ENCODE measurements at places on chromosomes 3 and 15.

DNA sequence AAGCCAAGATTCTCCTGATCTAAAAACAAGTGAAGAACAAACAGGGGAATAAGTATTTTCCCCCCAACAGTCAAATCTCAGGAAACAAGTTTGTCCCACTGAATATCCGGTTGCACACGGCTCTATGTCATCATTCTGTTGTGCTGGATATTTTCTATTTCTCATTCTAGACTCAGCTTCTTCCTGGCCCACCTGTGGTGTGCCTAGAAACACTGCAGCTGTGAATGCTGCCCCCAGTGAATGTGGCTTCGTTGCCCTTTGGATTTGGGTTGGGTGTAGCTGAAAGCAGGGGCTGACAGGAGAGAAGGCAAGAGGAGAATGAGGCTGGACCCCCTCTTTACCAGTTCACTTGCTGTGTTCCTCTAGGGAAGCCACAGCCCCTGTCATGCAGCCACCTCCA, 181.2 kb upstream of the PROK2 start:
- DNase-seq: no peak

GRCh38 chr3:69864766-69865165, 125.5 kb downstream of the MITF start:
- DNase-seq: no peak

DNA sequence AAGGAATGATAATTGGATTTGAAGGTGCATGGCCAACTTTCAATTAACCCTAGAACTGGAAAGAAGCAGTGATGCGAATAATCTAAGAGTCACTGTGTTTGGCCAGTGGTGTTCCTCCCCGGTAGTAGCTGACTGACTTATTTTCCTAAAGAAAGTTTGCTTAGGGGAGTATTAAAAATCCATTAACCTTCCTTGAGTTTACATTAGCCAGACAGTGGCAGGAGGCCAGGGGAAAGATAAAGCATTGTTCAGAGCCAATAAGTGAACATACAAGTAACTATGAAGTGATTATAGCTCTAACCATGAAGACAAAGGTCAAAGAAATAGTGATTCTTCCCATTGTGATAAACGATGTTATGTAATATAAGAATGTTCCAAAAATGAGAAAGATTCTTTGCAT, 8.9 kb upstream of the TMEM202 start:
- DNase-seq: no peak

DNA sequence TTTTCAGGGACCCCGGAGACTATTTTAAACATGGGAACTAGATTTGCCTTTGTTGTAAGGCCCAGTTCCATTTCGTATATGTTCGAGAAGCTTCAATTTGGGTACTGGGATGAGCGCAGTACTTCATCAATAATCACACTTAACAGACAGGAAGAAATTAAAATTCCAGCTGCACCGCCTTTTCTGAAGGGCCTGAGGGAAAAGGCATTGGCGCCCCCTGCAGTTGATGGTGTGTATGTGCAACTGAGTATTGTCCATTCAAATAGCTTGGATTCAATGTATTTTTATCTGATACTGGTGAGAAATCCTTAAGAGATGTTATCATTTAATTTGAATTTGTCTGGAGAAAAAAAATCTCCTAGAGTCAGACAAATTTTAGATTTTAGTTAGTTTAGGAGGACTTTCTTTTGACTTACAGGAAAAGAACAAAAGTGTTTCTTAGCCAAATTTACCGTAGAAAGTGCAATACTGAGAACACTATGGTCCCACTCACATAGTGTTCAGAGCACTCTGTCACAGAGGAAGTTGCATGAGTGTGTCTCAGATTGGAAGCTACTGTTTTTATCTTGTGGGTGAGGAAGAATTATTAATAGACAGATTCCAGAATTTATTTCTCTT, 5.4 kb upstream of the ALDH1A2 start:
- no peak for DNase-seq

- no peak for DNase-seq
Measured at GRCh38 chr3:129610276-129610675, 3.8 kb upstream of the PLXND1 start.

DNA sequence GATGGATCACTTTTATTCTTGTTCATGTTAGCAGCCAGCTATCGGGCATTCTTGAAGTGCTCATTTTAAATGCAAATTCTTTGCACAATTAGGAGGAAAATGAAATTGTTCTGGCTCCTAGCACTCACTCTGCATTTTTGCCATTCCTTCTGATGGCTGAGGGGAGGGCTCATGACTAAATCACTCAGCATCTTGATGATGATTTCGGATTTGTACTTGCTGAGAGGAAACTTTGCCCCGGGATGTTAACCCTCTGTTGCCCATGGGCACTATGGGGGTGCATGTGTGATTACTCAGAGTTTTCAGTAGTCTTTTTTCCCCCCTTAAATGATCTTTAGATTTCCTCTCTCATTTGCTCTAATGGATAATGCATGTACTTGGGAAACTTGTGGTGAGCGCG, 299.6 kb upstream of the C2CD4B start:
- DNase-seq: no peak

DNA sequence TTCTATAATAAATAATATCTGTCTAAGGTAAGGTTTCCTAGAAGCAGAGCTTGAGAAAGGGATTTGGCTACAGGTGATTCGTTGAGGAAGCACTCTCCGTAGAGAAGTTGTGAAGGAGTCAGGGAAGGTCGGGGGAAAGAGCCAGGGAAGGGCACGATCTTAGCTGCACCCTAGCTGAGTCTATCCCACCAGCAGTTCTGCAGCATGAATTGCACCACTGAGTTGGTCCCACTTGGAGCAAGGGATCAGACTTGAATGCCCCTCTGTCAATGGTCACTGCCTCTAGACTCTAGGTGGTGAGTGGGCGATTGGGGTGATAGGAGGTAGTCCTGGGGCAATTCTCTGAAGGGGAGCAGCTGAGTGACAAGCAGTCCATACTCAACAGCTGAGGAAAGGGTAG, 13.5 kb downstream of the TMC3 start:
- DNase-seq: no peak
